ENCODE measurements at places on chromosomes 16 and 17. TPM values are rescaled to one million over a fixed set of nuclear protein-coding genes. Genes with fewer than 3 reads are reported as not detected.

DNA sequence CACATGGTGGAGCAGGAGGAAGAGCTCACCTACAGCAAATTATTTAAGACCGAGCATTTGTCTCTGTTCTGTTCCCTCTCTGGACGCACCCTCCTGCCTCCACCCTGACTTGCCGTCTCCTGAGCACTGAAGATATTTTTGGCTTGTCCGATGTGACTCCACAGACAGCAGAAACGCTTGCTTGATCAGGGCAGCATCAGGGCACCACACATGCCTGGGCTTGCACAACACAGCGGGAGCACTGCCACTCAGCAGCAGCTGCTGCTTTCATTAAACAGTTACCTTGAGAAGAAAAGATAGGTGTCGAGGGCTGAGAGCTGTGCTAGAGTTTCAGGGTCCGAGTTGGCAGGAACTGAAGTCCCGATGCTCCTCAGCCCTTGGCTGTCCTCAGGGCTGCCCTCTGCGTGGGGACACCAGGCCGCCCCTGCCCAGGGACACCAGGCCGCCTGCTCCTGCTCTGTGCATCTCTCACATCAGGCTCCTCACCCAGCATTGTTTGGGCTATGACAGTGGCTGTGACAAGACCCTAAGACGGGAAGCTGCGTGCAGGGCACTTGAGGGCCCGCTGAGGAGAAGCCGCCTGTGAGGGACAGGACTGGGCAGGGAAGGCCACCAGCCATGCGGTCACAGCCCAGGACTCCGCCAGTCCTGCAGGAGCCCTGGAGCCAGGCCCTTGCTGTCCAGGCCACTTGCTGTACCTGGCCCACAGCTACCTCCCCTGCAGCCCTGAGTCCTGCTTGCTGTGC, 21.3 kb upstream of the CDH15 start:
- DNase-seq: no peak

DNA sequence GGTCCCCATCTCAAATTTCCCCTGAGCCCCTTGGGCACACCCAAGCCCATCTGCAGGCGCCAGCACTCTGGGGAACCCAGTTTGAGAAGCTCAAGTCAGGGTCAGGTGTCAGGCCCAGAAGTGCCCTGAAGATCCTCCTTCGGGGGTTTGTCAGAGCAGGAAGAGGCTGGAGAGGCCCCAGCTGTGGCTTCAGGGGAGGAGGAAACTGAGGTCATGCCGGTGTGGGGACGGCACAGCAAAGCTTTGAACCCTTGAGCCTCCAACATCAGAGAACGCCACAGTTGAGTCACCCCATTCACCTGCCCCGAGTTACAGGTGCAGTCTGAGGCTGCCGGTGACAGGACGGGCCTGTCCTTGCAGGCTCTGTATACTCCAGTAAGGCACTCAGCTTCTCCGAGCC, 140.2 kb upstream of the CIBAR2 start:
- DNase-seq: no peak

The RAP1GAP2 gene
- polyA plus RNA-seq: 2.8 TPM

The NEURL4 gene
- 7.3 TPM for polyA plus RNA-seq

The TLCD3A gene
- 27.1 TPM for polyA plus RNA-seq

Data from AG04450 (cell line).